Activated CD4-positive, alpha-beta memory T cell treated with anti-CD3 and anti-CD28 coated beads, Interleukin-2, amount 10 ng/mL, durations not matched to agents 7 days and 5 days (primary cell): ENCODE measurements at places on chromosomes 12 and 14. TPM values are rescaled to one million over a fixed set of nuclear protein-coding genes. Genes with fewer than 3 reads are reported as not detected.

DNA sequence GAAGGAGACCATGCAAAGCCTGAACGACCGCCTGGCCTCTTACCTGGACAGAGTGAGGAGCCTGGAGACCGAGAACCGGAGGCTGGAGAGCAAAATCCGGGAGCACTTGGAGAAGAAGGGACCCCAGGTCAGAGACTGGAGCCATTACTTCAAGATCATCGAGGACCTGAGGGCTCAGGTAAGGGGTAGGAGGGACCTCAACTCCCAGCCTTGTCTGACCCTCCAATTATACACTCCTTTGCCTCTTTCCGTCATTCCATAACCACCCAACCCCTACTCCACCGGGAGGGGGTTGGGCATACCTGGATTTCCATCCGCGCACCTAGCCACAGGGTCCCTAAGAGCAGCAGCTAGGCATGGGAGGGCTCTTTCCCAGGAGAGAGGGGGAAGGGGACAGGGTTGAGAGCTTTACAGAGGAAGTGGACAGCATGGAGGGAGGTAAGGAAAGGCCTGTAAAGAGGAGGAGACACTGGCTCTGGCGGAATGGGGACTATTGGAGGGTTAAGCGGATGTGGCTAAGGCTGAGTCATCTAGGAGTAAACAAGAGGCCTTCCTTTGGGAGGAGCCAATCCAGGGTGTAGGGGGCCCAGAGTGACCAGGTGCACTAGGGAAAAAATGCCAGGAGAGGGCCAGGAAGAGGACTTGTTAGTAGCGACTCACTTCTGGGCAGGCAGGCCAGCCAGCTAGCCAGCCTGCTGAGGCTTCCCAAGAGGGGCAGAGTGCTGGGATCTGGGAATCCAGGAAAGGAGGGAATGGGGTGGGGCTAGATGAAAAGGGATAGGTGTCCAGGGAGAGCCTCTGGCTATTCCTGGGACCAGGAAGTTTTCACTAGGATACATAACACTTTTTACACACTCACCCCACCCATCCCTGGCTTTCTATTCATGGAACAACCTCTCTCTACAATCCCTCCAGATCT lies 754 bp downstream of the KRT18 start:
- DNase-seq, result no peak

The KRT74 gene
- total RNA-seq, result not detected

The CLEC12A gene
- total RNA-seq, result 0.65 TPM

DNA sequence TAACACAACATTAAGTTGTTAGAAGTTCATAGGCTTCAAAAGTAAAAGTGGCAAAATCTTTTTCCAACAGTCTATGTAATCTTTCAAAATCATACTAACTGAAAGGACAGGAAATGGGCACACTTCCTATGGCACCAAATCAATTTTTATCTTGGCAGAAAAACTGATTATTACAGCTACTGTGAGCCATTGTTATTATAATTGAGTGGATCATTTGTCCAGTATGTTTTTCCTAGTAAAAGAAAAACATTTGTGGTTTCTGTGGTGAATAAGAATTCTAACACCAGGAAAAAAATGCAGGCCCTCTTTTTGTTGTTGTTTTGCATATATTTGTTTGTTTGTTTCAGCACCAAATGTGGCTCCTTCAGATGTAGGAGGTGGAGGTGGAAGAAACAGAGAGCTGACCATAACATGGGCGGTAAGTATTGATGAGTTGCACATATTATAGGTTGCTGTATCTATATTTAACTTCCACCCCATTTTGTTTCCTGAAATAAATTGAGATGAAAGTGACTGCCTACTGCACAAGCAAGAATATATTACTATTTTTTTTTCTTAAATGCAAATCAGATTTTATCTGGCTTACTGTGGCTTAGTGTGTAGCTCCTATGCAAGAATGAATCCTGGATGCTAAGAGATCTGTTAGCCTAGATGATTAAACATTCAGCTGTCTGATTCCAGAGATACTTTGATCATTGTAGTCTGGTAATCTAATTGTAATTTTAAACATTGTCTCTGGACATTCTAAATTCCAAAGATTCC lies 174.1 kb upstream of the PDZRN4 start:
- no peak for DNase-seq

- no peak for DNase-seq
Observed at GRCh38 chr14:82421286-82421685, 887.6 kb upstream of the SEL1L start.

The GLIPR1L1 gene
- not detected for total RNA-seq

The SDR9C7 gene
- total RNA-seq, result not detected

- no peak for DNase-seq
Observed at GRCh38 chr12:91356405-91356804, 173.8 kb upstream of the DCN start.

The OR6C2 gene
- not detected for total RNA-seq

DNA sequence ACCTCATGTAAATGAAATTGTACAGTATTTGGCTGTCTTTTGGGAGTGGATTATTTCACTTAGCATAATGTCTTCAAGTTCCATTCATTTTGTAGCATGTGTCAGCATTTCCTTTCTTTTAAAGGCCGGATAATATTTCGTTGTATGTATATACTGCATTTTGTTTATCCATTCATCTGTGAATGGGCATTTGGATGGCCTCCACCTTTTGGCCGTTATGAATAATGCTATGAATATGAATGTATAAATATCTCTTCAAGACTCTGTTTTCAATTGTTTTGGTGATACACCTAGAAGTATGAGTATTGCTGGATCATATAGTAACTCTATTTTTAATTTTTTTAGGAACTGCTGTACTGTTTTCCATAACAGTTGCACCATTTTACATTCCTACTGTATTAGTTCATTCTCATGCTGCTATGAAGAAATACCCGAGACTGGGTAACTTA lies 164.9 kb downstream of the DYRK2 start:
- no peak for DNase-seq

- peak; percentile 87 for DNase-seq
Observed at GRCh38 chr12:53352331-53353256, 16.4 kb upstream of the SP7 start.

The LYZ gene
- 0.50 TPM for total RNA-seq

DNA sequence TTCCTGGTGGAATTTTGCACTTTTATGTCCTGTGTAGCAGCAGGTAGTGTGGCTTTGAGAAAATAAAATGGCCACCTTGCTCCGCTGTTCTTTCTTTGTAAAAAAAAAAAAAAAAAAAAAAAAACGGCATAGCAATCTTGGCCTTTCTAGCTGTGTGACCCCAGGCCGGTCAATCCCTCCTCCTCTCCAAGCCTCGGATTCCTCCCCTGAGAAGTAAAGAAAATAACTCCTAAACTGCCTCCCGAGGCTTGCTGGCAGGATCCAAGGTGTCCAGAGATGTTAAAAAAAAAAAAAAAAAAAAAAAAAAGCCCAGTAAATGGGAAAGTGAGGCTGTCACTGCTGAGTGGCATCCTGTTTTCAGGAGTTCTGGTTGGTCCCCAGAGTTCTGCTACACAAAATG lies 23.9 kb upstream of the MAP1LC3B2 start:
- no peak for DNase-seq

The DNAI7 gene
- total RNA-seq, result not detected

The DPPA3 gene
- not detected for total RNA-seq

DNA sequence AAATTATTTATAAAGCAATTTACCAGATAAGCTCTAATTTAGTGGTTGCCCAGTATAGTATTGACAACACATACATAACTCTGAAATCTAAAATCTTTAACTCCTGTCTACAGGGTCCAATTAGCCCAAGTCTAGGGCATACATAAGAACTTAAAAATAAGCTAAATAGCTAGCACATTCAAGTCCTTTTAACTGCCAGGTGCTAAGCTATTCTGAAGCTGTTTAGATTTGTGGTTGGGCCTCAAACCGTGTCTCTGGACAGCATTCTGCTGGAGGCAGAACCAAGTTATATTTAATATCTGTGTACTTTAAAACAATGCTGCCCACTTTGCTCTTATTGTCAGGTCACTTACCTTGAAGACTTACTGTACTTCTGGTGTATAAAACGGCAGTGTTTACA lies 19.0 kb downstream of the RPS6KA5 start:
- DNase-seq, result no peak

The GLIPR1 gene
- 54.7 TPM for total RNA-seq

DNA sequence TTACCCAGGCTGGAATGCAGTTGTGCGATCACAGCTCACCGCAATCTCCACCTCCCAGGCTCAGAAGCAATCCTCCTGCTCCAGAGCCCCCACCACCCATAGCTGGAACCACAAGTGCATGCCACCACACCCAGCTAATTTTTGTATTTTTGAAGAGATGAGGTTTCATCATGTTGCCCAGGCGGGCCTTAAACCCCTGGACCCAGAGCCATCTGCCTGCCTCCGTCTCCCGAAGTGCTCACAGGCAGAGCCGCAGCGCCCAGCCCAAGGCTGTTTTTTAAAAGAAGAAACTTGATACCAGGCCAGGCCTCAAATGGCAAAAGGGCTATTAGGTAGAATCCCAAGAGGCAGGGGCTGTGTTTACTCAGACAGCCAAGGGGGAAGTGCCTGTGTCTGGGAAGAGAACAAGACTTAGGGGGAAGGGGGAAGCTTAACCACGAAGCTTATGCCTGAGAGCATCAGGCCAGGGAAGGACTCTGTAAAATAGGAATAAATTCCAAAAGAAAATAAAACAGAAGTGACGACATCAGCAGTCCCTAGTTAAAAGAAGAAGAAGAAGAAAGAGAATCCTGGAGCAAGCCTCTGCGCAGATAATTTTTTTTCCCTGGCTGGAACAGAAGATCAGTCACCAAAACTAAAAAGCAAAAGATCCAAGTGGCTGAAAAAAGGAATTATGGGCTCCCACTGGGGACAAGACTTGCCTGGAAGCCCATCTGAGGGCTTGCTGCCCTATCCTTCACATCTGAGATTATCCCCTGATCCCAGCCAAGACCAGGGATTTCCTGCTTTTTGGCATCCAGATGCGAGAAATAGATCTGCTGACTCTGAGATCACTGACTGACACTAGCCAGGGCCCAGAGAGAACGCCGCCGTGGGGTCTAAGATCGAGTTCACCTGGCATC lies 170.5 kb downstream of the NDUFA12 start:
- DNase-seq, result no peak
